Psoas muscle (tissue), 8 donors: ENCODE measurements at places on chromosomes 2 and 18.

DNA sequence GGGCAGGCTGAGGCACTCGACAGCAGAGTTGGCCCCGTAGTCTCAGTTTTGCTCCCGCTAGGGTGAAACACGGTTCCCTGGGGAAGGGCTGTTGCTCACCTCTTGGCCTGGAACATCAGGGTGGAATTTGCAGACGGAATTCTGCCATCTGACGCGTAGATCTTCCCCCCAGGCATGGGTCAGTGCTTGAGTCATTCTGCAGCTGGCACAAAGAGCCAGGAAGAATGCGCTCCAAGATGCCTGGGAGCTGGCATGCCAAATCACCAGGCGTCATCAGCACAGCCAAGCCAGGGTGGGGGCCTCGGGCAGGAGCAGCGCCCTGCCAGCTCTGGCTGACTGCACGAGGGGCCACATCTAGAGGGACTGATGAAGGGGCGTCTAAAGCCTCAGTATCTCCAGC is 42.7 kb downstream of the ODC1 start:
- DNase-seq: peak; percentile 90

DNA sequence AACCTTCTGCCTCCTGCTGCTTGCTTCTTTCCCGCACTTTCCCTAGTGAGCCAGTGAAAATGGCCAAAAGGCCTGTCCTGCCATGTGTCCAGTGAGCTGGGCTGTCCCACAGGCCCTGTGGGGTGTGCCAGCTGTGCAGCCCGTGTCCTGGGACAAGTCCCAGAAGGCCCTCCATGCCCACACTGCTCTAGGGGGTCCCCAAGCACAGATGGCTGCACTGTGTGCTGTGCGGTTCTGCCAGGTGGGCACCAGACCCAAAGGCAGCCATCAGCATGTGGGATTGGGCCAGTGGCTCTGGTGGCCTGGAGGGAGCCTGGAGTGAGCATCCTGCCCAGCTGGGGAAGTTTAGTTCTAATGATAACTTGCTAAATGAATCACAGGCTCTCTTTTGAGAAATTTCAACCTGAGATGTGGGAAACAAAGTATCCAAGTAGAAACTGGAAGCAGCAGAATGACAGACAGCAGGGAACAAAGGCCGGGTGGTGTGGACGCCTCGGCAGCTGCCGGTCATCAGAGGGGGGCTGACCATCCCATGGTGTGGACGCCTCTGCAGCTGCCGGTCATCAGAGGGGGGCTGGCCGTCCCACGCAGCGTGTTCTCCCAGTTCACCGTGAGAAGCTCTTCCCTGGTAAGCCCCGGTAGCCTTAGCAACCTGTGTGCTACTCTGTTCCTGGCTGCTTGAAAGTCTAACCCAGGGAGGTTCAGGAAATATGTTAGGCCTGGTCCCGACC is 9.9 kb upstream of the CNDP2 start:
- no peak for DNase-seq

GRCh38 chr2:230678018-230678417 is 34.6 kb upstream of the CAB39 start:
- DNase-seq: no peak

GRCh38 chr2:216775043-216775453 is 79.7 kb upstream of the IGFBP5 start:
- peak; percentile 93 for DNase-seq

DNA sequence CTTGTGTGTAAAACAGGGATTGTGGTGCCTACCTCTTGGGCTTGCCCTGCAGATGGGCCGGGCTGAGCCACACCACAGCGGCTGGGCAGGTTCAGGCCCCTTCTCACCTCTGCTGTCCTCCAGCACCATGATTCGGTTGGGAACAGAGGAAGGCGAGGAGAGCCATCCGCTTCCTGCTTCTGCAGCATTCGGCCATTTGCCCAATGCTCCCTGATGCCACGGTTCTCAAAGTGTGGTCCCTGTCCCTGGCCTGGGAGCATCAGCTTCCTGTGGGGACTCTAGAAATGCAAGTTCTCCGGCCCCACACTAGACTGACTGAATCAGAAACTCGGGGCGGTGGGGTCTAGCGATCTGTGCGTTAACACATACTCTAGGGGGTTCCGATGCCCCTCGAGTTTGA is 65.1 kb downstream of the RRM2 start:
- no peak for DNase-seq

DNA sequence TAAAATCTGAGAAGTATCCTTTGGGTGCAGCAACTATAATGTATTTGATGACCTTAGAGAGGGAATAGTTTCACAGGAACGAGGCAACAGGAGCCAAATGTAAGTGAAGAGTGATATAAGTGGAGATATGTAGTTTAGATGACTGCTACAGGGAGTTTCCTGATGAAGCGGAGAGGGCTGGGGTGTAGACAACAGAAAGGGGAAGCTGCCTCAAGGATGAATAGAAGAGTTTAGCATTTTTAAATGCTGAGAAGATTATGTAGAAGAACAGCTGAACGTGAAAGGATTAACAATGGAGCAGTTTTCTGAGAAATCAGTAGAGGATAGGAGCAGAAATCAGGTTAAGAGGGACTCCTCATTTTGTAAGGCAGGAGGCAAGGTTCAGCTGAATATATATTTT is 133.3 kb downstream of the LCLAT1 start:
- no peak for DNase-seq

DNA sequence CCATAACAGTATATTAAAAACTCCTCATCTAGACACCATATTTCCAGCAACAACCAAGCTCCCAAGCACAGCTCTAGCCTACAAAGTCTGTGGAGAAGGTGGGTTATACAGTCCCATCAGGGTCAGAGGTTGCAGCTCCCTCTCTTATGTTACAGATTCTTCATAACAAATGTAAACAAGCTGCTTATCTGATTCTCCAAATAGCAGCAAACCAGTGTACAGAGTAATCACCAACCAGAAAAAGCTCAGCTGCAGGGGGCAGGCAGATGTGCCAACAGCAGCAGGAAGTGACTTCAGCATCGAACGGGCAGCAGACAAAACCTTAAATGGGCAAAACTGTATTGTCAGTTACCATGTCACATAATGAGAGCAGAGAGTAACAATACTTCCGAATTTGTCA is 52.9 kb upstream of the NABP1 start:
- DNase-seq: no peak

DNA sequence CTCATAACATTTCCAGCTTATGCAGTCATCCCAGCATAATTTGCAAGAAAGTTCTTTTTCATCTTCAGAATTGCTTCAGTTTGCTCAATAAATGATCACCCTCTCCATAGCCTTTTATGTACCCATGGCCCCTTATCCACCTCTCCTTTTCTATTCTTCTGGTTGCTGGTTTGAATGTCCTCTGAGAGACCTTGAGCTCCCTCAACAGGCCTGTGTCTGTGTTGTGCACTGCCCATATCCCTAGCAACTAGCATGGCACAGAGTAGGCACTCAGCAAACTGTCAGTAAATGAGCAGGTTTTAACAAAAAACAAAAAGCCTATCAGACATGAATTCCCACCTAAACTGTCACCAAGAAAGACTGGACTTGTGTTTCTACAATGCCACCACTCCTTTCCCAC is 160.5 kb downstream of the AKAIN1 start:
- DNase-seq: no peak

GRCh38 chr2:68169308-68169707 is 11.6 kb downstream of the PNO1 start:
- no peak for DNase-seq

DNA sequence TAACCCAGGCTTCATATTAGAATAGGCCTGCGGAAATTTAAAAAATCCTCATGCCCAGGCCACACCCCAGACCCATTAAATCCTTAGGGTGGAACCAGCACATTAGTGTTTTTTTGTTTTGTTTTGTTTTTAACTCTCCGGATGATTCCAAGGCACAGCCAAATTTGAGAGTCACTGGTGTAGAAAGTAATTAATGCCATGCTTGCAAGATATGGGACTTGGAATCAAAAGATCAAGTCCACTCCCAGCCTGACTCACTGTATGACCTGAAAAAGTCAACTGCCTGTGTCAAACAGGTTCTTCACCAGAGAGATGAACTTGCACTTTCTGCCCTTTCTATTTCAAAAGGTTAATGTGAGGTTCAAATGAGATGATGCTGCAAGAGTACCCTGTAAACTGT is 310.3 kb upstream of the LYPD1 start:
- no peak for DNase-seq

DNA sequence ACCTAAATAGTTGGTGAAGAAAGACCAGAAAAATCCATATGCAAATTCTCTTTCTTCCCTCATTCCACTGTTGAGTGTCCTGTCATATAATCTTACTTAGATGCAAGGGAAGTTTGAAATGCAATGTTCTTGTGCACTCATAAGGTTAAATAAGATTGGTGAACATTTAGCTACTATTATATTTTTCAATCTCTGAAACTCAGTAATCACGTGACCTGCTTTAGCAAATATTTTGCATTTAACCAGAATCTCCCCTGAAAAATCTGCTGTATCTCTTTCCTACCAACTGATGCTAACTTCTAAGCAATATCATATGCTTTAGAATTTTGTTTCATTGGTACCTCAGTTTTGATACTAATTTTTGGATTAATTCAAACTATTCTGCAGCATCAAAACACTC is 533.2 kb downstream of the RIT2 start:
- no peak for DNase-seq

DNA sequence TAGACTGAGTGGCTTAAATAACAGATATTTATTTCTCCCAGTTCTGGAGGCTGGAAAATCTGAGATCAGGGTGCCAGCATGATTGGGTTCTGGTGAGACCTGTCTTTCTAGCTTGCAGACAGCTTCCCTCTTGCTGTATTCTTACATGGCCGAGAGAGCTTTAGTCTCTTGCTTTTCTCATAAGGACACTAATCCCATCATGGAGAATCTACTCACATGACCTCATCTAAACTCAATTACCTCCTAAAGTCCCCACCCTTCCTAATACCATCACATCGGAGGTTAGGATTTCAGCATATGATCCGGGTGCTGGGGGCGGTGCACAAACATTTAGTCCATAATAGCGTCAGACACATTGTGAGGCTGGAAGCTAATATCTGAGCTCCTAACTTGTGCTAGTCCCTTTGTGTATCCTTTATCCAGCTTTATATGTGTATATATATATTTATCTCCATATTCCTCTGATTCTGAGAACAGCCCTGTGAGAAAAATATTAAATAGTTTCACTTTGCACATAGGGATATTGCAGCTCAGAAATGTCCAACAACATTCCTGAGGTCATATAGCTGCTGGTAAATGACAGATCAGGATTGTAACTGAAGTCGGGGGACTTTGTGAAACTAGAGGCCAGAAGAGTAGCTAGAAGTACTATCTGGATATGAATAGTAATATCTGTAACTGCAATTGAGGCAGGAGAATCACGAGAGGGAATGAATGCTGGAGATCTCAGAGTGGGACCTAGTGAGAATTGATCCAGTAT is 28.9 kb downstream of the MARCHF4 start:
- DNase-seq: no peak

- DNase-seq: peak; percentile 49
Observed at GRCh38 chr2:236705295-236706105, 135.9 kb downstream of the ACKR3 start.

DNA sequence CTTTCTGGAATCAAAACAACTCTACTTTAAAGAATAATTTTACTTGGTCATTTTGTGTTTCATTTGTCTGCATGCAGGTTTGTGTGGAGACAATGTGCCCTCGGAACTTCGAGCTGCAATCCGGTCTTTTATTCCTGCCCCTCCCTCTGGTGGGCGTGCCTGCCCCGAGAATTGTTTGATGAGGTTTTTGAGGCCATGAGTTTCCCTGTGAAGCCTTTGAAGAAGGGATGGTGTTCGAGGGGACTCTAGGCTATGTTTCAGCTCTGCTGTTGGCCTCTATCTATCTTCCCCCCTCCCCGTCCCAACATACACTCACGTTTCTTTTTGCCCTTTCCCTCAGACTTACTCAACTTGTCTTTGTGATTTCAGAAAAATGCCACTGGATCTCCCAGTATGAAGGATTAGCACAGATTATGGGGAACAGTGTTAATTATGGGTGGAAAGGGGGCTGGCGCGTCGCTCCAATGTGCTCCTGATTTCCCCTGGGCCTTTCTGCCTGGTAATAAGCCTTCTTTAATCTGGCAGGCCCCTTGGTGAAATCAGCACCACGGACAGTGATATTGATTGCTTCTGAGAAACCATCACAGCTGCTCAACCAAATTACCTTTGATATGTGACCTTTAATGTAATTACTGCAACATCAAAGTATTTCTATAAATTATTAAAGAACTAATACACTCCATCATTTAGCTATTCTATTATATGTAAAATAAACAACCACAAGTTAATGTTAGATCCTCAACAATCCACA is 82.2 kb downstream of the CELF4 start:
- no peak for DNase-seq

DNA sequence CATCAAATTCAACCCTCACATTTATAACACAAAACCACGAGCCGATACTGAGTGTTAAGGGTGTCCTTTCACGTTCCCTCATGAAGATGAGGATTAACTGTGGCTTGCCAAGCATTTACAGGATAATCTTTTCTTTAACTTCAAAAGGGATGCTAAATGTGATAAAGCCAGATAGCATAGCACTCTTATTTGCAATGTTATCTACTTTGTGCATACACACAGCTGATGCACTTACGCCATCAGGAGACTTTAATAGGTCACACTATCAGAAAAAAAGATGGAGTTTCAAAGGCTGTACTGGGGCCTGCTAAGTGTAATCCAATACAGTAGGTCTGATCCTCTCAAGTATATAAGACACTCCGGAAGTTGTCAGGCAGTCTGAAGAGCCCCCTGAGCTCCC is 572.7 kb downstream of the PIK3C3 start:
- DNase-seq: no peak

DNA sequence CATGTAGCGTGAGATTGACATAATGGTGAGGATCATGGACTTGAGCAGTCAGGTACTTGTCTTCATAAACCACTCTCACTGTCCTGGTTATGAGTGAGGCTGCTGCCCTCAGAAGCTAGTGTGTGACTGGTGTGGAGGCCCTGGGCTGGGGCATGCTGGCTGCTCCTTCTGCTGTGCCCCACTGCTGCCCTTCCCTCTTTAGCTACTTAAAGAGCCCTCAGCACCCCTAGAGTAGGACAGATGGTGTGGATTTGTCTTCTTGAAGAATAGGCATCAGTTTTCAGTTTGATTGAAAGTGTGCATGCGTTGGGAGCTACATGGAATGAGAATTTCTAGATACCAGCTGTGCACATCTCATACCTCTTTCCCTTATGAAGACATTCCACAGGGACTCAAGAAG is 15.4 kb downstream of the CPLX4 start:
- DNase-seq: no peak

DNA sequence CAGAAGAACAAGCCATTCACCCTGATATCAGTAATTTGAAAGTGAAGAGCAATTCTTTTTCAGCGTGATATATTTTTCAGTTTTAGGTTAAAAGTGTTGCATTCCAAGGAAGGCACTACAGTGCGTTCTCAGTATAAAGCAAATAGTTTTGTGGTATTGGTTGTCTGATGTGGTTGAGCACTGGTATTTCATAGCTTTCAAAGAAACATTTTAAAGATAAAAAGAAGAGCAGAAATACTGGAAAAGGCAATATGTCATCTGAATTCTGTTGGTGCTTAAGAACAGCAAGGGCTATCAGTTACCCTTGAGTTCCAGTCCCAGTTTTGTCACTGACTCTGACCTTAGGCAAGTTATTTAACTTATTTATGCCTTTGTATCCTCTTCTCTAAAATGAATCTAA is 191.6 kb downstream of the BABAM2 start:
- DNase-seq: no peak

- DNase-seq: peak; percentile 42
Observed at GRCh38 chr2:233456111-233456510, 101.8 kb downstream of the DGKD start.

- no peak for DNase-seq
Observed at GRCh38 chr2:158486970-158487325, 30.2 kb downstream of the PKP4 start.

GRCh38 chr18:9466846-9467245 is 8.5 kb upstream of the RALBP1 start:
- no peak for DNase-seq

- no peak for DNase-seq
Observed at GRCh38 chr2:148756292-148756975, 111.9 kb downstream of the EPC2 start.
